ENCODE measurements at places on chromosomes 1 and 21.

DNA sequence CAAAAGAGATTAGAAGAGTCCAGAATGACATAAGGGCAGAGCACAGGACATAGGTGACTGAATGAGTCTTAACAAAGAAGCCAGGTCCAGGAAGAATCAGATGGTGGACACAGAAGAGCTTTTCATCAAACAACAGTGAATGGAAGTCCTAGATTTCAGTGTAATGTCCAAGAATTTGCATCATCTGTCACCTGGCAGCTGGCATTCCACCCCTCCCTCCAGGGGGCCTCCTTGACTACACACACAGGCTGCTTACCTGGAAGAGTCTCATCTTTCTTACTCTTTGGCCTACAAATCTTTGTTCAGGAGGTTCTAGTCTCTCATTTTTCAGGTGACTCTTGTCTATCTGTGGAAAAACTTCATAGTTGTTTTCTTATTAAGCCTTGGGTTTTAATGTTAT is 36.2 kb downstream of the GORAB start:
- DNase-seq = no peak

- DNase-seq = no peak
Measured at GRCh38 chr1:150410582-150411101, 46.7 kb downstream of the RPRD2 start.

- no peak for DNase-seq
Measured at GRCh38 chr1:24878045-24878444, 52.0 kb downstream of the RUNX3 start.

DNA sequence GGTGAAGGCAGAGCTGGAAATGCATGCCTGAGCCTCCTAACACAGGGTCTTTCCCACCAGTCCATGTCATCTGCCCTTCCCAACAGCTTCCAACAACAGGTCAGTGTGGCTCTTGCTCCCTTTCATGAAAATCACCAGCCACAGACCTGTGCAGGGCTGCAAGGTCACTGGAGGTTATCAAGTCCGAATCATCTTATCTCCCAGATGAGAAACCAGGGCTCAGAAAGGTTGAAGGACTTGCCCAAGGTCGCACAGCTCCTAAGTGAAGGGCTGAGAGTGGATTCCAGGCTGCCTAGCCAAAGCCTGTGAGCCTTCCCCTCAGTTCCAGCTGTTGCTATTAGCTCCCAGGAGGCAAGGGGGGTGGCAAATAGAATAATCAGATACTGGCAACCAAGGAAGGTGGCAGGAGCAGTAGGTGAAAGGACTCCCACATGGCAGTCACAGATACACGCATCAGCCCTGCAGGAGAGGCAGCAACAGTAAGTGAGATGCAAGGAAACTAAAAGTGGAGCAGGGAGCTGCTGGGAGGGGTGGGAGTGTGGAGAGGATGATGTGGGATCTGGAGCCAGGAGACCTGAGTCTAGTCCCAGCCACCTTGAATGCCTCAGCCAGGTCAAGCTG is 74.2 kb downstream of the SSBP3 start:
- DNase-seq = no peak

GRCh38 chr1:176494436-176494835 is 31.5 kb downstream of the PAPPA2 start:
- no peak for DNase-seq

DNA sequence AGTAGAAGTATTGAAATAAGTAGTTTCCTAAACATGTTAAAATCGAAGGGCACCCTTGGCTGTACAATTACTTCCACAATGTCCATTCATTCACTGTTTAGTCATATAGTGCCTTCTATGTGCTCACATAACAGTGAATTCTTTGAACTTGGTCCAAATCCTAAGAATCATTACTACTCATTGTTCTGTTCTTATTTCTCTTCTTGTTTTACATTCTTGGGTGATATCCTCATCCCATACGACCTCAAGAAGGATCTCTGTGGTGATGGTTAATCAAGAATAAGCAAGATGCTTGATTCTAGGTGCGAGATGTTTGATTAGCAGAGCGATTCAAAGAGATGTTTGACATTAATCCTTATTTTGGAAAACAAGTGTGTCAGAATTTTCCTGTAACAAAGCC is 667.4 kb upstream of the ZP4 start:
- DNase-seq = no peak

- peak; percentile 33 for DNase-seq
Measured at GRCh38 chr1:158998781-158999161, 10.9 kb upstream of the IFI16 start.

GRCh38 chr1:17027403-17027802 is 15.7 kb upstream of the ATP13A2 start:
- no peak for DNase-seq

GRCh38 chr21:41802684-41803083 is 35.8 kb upstream of the RIPK4 start:
- DNase-seq = no peak

DNA sequence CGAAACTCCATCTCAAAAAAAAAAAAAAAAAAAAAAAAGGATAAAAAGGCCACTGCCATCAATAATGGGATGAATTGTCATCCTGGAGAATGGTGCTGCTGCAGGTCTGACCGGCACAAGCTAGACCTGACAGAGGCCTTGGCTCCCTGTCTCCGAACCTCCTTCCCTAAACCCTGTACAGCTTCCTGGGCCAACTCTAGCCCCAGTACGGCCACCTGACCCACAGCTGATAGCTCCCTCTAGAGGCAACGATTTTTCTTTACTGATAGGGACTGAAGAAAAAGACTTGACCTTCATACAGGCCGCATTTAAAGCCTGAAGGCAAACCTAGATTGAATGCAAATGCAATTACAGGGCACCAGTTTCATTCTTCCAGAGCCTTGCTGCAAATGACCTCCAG is 30.7 kb downstream of the NOL9 start:
- DNase-seq = no peak

DNA sequence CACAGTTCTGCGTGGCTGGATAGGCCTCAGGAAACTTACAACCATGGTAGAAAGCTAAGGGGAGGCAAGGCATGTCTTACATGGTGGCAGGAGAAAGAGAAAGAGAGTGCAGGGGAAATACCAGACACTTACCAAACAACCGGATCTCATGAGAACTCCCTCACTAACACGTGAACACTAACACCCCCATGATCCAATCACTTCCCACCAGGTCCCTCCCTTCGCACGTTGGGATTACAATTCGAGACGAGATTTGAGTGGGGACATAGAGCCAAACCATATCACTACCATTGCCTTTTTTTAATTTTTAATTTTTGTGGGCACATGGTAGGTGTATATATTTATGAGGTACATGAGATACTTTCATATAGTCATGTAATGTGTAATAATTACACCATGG is 23.8 kb upstream of the PPP1R8 start:
- no peak for DNase-seq

DNA sequence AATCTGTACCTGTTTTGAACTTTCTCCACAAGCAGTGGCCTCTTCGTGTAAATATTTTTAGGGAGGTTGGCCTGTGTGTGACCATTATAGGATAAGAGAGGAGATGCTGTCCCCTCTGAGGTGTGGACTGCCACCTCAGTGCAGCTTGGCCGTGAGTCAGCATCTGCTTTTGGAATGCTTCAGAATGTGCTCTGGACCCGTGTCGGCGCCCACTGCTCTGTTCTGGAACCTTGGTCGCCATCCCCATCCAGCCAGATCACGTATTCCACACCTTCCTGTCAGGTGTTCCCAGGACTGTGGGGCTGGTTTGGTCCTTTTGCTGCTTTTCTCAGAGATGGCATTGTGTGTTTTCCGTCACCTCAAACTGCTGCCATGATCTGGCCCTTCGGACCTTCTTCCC is 5.5 kb downstream of the UCK2 start:
- no peak for DNase-seq

DNA sequence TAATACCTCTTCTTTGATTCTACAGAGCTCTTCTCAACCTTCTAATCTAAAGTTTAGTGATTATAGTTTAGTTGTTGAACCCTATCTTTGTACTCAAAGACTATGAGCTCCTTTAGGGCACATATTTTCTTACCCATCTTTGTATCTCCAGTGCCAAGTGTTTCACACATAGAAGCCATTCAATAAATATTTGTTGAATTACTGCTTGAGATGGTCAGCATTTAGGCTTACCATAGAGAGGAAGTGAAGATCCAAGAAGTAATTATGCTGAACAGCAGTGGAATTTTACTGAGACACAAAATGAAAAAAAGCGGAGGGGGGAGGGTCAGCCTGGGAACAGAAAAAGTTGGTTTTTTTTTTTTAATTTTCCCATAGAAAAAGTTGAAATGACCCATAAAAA is 21.9 kb downstream of the PIK3R3 start:
- DNase-seq = no peak

DNA sequence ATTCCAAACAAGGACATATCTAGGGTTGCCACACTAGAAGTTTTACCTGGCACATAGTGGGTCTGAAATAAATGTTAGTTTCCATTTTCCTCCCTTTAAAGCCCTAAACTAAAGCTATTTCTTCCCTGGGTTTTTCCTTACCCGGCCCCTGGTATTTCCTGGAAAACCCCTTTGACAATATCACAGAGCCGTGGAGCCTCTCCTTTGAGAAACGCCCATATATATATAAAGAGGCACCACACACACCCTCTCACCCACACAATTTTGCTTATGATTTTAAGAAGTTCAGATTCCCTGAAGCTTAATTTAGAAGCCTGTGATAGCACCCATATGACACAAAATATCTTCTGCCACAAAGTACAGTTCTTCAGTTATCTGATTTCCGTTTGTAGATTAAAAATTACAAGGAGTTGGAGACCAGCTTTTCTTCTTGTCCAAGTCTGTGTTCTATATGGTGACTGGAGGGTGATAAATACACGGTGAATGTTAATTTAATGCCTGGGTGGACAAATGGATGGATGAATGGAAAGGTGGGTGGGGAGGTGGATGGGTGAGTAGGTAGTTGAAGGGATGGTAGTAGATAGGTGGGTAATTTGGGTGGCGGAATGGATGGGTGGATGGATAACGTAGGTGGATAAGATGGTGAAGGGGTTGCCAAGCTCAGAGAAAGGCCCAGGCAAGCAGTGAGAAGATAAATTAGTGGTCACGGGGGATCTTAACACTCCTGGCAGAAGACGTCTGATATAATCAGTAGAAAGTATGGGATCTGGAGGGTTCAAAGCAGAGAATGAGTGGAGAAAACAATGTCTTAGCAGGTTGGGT is 154.4 kb upstream of the FGGY start:
- no peak for DNase-seq

GRCh38 chr1:209162651-209163050 is 420.9 kb upstream of the CAMK1G start:
- DNase-seq = no peak

DNA sequence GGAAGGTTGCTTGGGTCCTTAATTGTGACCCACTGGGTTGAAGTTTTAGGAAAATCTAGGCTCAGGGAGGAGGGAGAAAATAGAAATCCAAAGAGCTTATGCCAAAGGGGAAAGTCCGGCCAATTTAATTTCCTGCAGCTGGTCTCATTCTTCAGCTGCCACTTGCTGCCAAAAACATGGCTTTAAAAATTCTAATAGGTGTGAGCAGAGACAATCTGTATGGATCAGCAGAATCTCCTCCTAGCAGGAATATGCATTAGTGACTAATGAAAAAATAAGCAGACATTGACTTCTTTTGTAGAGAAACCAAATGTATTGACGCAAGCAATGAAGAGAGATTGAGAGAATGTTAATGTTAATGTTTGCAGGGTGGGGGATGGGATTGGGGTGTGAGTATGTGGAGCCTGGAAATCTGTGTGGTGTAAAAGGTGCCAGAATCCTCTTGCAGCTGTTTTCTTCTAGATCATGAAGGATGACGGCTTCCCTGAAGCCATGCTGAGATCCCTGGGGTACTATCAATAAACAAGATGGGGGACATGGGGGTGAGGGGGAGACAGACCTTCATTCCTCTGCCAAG is 35.3 kb downstream of the VWA5B1 start:
- no peak for DNase-seq

DNA sequence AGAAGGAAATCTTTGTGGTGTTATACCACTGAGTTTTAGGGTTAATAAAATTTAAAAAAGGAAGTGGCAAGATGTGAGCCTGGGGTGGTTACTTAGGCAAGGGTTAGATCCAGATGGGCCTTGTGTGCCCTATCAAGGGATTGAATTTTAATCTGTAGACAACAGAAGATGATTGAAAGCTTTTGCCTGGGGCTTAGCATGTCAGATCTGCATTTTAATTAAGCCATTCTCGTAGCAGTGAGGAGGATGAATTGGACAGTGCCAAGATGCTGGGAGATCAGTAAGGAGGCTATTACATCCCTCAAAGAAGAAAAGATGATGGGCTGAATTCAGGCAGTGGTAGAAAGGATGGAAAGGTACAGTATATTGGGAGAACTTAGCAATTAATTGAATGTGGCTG is 42.3 kb downstream of the HMGB4 start:
- no peak for DNase-seq

DNA sequence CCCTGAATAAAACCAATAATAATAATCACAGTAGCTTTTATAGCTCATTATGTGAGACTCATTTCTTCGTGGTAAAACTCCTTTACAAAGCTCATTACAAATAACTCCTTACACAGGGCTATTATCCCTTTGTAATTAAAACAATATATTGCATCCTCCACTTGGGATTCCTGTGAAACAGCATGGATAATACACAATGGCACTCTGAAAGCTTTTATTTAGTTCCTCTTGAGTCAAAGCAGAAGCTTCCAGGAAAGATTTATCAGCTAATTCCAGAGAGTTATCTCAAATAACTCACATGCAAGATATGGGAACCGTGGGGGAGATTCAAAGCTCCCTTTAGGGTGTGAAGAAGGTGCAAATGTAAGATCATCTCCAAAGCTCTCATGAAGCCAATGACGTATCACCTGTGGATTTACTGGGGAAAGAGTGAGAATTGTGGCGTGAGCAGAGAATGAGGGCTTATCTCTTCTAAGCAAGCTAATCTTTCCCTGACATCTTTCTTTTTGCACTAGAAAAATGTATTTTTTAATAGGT is 60.4 kb upstream of the GJA5 start:
- no peak for DNase-seq

DNA sequence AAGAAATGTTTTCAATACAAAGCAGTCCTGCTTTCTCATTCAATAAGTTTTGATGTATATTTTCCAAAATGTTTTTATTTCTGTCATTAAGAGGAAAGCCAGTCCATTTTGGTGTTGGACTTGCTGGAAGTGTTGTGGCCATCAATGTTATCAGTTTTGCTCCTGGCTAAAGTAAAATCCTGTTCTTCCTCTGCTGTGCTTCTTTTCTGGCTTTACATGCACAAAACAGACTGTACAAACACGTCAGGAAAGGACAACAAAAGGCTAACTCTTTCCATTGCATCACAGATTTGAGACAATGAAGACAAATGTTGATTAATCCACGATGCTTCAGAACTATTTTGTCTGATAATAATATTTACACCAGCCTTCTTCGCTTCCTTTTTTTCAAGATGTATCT is 735.4 kb downstream of the LTN1 start:
- no peak for DNase-seq

- no peak for DNase-seq
Measured at GRCh38 chr1:171083222-171083621, 7.5 kb upstream of the FMO3 start.

DNA sequence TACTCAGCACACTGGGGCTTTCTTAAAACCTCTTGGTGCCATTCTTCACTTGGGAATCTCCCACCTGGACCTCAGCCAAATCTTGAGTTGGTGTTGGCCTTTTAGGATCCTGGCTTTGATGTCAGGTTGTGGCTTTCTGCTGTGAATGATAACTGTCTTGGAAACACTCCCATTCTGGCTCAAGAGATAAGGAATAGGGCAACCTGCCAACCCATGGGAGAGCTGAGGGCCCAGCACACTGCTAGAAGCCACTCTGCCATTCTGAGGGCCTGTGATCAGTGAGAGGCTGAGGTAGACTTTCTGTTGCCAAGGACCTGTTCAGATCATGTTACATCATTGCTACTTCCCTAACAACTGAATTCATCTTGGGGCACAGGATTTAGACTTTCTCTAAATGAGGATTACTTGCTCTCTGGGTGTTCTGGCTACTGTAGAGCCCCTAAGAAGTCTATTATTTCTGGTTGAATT is 45.8 kb downstream of the TTC39A start:
- no peak for DNase-seq
